Activated CD8-positive, alpha-beta T cell treated with anti-CD3 and anti-CD28 coated beads for 36 hours (primary cell): ENCODE measurements at places on chromosomes 4 and X. TPM values are rescaled to one million over a fixed set of nuclear protein-coding genes. Genes with fewer than 3 reads are reported as not detected.

Gene DNASE1L1
- total RNA-seq: 9.4 TPM

Gene FRMD7
- not detected for total RNA-seq

Gene TMPRSS11A
- total RNA-seq: not detected

Gene REPS2
- not detected for total RNA-seq

Gene SLC2A9
- total RNA-seq: 0.54 TPM

Gene GUCY1B1
- 0.16 TPM for total RNA-seq

Gene RHOXF2
- not detected for total RNA-seq

Gene LINC00632
- 0.41 TPM for total RNA-seq

Gene AFAP1
- 26.5 TPM for total RNA-seq

Gene TLR7
- 0.13 TPM for total RNA-seq

Gene NLRP2B
- total RNA-seq: not detected

Gene HPSE
- total RNA-seq: 5.5 TPM

Gene H2BW1
- not detected for total RNA-seq

Gene AIFM1
- 51.5 TPM for total RNA-seq

Gene HELT
- not detected for total RNA-seq

Gene NDP
- total RNA-seq: not detected

Gene SLC6A14
- total RNA-seq: not detected

Gene PPP1R3F
- total RNA-seq: 5.4 TPM

Gene MOB1B
- 19.7 TPM for total RNA-seq

Gene HTN3
- not detected for total RNA-seq

Gene PORCN
- total RNA-seq: 16.9 TPM

Gene MAGEA12
- total RNA-seq: not detected

Gene SLC16A2
- total RNA-seq: 0.36 TPM

Gene REELD1
- total RNA-seq: 0.34 TPM

Gene ENPEP
- not detected for total RNA-seq

Gene SPANXA2
- not detected for total RNA-seq

Gene ZBTB49
- 6.3 TPM for total RNA-seq
